ENCODE measurements at places on chromosomes 2 and 18.

- DNase-seq, result no peak
These were observed 270.2 kb upstream of the RAB6C start for GRCh38 chr2:129709001-129709955.

GRCh38 chr2:220163486-220163885, 536.1 kb downstream of the SLC4A3 start:
- no peak for DNase-seq

GRCh38 chr2:47568164-47568850, 165.4 kb downstream of the MSH2 start:
- DNase-seq, result no peak

- no peak for DNase-seq
These were observed 72.1 kb upstream of the FHL2 start for GRCh38 chr2:105470979-105471378.

DNA sequence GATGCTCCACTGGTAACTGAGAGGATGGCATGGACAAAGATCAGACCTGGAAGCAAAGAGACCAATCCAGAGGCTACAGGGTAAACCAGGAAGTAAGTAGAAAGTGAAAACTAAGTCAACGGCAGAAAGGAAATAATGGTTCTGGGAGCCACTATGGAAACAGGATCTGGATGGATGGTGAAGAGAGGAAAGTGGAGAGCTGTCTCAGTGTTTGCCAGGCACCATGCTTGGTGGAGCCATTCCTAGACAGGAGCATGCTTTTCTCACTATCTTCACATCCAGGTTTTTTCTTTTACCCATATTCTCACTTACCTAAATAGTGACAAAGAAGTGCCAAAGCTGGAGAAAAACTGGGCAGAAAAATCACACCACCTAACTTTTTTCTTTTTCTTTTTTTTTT, 22.2 kb downstream of the ZNF521 start:
- DNase-seq, result no peak

DNA sequence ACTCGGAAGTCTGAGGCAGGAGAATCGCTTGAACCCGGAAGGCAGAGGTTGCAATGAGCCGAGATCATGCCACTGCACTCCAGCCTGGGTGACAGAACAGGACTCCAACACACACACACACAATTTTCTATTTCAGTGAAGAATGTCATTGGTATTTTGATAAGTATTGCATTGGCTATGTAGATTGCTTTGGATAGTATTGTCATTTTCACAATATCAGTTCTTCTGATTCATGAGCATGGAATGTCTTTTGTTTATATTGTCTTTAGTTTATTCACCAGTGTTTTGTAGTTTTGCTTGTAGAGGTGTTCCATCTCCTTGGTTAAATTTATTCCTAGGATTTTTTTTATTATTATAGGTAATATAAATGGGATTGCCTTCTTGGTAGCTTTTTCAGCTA, 693.4 kb upstream of the SYT4 start:
- DNase-seq, result no peak

DNA sequence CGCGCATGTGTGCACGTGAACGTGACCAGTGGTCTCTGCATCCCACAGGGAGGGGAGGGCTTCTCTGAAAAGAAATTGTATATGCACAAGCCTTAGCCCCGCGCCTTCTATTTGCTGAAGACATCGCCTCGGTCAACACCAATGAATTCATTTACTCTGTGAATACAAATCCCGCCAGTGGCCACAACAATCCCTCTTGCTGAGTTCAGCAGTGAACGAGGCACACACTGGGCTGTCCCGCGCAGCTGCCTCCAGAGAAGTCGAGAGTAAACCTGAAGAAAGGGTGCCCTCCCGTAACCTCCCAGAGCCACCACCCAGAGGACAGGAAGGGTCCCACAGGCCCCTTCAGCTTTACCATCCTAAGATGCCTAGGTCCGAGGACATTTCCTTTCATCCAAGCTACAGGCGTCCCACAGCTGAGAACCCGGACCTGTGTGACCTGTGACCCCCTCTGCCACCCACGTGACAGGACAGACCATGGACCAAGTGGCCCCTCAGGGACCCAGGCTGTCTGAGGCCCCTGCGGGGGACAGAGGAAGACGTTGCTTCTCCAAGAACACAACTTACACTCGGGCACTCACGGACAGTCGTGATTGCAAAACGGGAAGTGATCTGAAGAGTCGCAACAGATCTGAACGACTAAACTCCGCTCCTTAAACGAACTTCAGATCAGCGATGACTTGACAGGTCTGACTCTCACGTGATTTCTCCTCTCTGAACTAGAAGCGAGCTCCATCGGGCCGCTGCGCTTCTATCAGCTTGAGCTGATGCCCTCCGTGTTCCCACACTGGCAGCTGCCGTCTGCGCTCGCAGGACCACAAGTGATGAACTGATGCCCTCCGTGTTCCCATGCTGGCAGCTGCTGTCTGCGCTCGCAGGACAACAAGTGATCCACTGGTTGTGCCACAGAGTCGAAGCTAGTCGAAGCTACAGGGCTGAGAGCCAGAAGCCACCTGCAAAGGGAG, 92.7 kb downstream of the ZNF516 start:
- no peak for DNase-seq

- no peak for DNase-seq
These were observed 87.0 kb downstream of the CERS6 start for GRCh38 chr2:168543037-168543436.

DNA sequence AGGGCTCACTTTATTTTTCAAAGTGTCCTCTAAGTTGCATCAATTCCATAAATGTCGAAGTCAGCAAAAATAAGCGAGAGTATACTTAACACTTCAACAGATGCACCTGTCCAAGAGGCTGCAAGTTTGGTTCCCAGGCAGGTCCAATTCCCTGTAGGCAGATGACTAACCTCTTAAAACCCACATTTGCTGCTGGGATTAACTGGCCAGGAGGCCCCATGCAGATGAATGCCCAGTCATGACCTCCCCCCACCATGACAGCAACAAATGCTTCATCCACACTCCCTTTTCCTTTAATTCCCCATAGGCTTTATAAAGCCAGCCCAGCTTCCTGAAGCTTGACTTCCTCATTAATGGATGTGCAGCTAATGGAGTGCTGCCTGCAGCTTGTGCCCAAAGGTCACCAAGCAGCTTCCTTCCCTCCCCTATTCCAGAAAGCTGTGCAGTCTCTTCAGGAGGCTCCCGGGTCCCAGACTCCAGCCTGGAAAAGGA, 35.7 kb downstream of the REEP1 start:
- no peak for DNase-seq

- no peak for DNase-seq
These were observed 308.1 kb downstream of the TMX3 start for GRCh38 chr18:68406761-68407160.

GRCh38 chr2:121159291-121160071, 125.5 kb downstream of the TFCP2L1 start:
- no peak for DNase-seq

- DNase-seq, result no peak
These were observed 971 bp downstream of the ZNF385B start for GRCh38 chr2:179860255-179861026.

- no peak for DNase-seq
These were observed 37.7 kb downstream of the PIK3C3 start for GRCh38 chr18:41992703-41993102.

DNA sequence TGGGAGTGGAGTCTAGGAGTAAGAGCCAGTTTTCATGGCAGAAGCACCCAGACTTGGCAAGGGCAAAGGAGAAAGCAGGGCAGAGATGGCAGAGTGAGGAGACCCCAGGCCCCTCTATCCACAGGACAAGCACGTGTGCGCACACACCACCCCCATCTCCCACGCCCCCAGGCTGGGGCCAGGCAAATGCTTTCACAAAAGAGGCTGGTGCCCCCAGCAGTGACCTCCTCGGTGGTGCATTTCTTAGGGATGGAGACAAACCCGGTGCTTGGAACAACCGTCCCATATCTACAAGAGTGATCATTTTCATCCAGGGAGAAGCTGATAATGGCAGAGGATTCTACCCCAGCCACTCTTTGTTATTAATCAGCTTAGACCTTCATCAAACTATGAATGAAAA, 62.0 kb downstream of the KCNF1 start:
- DNase-seq, result no peak

GRCh38 chr2:1806254-1806653, 61.9 kb upstream of the PXDN start:
- no peak for DNase-seq

GRCh38 chr18:63596964-63597363, 9.8 kb downstream of the SERPINB13 start:
- no peak for DNase-seq

DNA sequence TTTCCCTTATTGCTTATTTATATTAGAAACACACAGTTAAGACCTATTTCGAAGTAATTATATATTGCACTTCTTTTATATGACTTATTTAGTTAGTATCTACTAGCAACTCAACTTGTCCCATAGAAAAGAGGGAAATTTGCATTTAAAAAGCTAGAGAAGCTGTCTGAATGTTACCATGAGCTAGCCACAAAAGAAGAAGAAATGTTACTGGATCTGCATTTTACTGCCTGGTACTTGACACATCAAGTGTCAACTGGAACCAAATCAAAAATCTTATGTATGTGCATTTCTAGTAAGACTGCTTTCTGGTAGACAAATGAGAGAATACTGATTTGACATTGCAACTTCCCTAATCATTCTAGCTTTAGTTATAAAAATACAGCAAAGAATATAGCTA, 424.6 kb upstream of the VRK2 start:
- no peak for DNase-seq

Measured in NCI-H1048 (cell line).